HEK293T (cell line): ENCODE measurements at places on chromosomes 11 and 22.
A peak's percentile ranks its signal among the peaks of the same experiment; 100 is the strongest.

- DNase-seq = no peak
Measured at GRCh38 chr11:58616594-58616993, 5.9 kb upstream of the CNTF start.

DNA sequence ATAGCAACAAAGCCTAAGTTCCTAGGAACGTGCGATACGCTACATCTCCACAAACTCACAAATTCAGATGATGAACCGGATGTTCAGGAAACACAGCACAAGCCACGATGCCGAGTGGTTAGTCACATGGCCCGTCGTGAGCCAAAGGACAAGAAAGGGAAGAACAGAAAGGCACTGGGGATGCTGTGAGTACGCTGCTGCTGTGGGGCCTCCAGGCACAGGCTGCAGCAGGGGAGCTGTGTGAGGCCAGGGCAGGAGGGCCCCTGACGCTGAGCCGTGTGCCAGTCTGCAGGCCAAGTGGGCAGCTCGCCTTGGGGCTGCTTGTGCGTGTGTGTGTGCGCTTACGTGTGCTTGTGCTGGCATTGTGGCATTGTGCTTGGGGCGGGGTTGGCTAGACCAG is 89.4 kb downstream of the CTTN start:
- DNase-seq = no peak

DNA sequence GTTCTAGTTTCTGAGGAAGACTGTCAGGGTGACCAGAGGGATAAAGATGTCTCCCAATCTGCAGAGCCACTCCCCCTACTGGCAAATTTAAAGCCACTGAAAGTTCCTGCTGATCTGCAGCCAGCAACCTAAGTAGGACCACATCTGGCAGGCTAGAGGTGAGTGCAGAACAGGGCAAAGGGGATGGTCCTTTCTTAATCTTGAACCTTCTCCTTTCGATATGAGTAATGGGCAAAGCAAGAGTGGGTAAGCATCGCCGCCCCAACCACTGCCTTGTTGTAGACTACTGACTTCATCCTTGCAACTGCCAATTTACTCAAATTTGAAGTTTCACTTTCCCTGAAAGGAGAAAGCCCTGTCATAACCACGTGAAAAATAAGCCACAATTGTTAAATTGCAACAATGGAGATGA is 30.7 kb downstream of the SCUBE2 start:
- DNase-seq = peak; percentile 25

- DNase-seq = no peak
Measured at GRCh38 chr22:21587803-21588611, 20.5 kb downstream of the UBE2L3 start.

GRCh38 chr11:9528573-9529333 is 44.7 kb upstream of the WEE1 start:
- peak; percentile 52 for DNase-seq

GRCh38 chr11:58531865-58532341 is 24.0 kb upstream of the OR5B21 start:
- DNase-seq = no peak

GRCh38 chr11:71580057-71581003 is 2.3 kb downstream of the KRTAP5-11 start:
- peak; percentile 69 for DNase-seq

GRCh38 chr11:105713696-105714095 is 103.8 kb downstream of the GRIA4 start:
- DNase-seq = no peak

GRCh38 chr11:83784419-83784818 is 498.3 kb upstream of the CCDC90B start:
- DNase-seq = no peak

DNA sequence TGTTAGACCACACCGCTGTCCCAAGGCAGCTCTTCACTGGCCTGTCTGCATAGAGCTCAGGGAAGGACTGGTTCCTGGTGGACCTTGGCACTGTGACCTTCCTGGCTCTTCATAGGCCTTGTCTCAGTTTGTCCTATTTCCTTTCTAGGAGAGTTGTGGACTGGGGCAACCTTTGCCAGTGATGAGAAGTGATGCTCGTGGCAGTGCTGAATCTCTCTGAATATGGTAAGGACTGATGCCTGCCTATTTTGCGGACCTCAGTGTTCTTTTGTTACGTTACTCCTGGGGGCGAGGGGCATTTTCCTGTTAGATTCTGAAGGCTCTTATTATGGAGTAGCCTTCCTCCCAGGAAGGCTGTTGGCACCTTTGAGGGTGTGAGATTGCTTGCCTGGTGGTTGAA is 24.2 kb downstream of the CABIN1 start:
- DNase-seq = no peak

GRCh38 chr11:120688163-120688562 is 176.6 kb downstream of the GRIK4 start:
- no peak for DNase-seq

DNA sequence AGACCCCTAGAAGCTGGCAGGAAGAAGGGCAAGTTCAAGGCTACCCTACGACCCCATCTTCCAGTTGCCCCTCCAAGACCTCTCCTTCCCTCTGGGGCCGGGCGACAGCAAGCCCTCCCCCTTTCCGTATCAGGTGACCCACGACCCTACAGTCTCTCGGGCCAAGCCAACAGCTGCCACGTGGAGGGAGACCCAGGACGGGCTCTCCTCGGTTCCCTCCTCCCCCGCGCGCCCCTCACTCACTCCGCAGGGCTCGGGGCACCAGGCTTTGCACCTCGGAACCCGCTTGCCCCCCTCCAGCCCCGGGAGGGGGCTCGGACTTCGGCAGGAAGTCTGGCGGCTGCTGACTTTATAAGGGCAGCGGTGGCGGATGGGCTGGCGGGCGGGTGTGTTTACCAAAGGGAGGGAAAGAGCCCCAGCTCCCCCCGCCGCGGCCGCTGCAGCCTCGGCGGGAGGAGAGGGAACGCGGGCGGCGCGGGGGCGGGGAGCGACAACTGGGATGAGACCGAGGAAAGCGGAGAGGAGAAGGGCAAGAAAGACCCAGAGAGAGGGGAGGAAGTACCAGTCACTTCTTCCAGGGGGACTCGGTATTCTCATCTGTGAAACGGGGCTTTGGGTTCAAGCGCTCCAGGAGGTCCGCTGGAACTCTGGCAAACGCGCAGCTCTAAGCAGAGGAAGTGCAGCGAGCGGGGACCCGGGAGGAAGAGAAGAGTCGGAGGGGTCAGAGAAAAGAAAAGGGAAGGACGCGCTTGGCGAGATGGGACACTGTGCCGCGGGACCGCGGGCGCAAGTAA is 767 bp downstream of the SLC43A1 start:
- peak; percentile 42 for DNase-seq

GRCh38 chr22:43859176-43859575 is 3.1 kb downstream of the SULT4A1 start:
- no peak for DNase-seq

DNA sequence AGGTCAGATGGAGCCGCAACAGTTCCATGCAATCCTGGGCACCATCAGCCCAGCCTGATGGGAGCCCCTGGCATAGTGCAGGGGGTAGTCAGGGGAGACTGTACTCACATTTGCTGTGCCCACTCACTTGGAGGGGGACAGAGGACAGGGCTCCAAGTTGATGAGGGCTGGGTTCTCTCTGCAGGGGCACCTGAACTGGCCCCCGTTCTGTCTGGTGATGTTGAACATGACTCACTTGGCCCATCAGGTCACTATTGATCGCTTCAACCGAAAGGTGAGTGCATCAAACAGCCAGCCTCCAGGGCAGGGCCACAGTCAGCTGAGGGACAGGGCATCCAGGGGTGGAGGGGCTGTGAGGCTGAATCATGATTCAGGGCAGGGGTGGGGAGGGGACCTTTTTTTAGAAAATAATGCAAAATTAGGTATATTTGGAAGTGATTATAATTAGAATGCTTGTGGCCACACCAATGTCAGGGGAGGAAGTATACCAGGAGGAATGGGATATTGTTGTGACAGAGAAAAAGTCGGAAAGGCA is 66.4 kb downstream of the OTOG start:
- DNase-seq = no peak

GRCh38 chr22:32473388-32473952 is 1.1 kb upstream of the FBXO7 start:
- peak; percentile 69 for DNase-seq

DNA sequence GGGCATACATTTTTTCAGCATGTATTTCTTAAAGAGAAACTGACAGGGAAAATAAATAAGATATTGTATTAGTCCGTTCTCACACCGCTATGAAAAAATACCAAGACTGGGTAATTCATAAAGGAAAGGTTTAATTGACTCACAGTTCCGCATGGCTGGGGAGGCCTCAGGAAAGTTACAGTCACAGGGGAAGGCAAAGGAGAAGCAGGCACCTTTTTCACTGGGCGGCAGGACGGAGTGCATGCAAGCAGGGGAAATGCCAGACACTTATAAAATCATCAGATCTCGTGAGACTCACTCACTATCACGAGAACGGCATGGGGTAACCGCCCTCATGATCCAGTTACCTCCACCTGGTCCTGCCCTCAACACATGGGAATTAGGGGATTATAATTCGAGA is 44.2 kb downstream of the PPFIA1 start:
- no peak for DNase-seq
